ENCODE measurements at places on chromosomes 13 and 19. TPM values are rescaled to one million over a fixed set of nuclear protein-coding genes. Genes with fewer than 3 reads are reported as not detected.
A peak's percentile ranks its signal among the peaks of the same experiment; 100 is the strongest.

DNA sequence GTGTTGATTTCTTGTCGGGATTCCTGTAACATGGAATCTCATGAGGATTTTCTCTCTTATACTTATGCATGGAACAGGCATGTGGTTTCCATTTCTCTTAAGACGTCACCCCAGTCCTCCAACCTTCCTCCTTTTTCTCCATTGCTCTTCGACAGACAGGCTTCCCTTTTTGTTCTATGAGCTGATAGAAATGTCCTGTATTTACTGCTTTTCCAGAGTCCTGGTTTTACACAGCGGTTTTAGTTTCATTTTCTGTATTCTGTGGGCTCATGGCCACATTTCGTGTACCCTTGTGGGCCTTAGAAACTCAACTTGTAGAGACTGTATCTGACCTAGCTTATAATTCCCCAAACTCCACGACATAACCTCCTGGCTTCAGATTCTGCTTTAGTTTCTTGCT, 113.1 kb downstream of the PAN3 start:
- DNase-seq, result no peak
- H3K36me3 ChIP-seq, result peaks cover 2% of the 10 kb centered on the region
- no peaks in the 10 kb centered on the region for H3K27me3 ChIP-seq
- H3K27ac ChIP-seq, result no peak overlapping the region
- H3K4me3 ChIP-seq, result no peak overlapping the region

DNA sequence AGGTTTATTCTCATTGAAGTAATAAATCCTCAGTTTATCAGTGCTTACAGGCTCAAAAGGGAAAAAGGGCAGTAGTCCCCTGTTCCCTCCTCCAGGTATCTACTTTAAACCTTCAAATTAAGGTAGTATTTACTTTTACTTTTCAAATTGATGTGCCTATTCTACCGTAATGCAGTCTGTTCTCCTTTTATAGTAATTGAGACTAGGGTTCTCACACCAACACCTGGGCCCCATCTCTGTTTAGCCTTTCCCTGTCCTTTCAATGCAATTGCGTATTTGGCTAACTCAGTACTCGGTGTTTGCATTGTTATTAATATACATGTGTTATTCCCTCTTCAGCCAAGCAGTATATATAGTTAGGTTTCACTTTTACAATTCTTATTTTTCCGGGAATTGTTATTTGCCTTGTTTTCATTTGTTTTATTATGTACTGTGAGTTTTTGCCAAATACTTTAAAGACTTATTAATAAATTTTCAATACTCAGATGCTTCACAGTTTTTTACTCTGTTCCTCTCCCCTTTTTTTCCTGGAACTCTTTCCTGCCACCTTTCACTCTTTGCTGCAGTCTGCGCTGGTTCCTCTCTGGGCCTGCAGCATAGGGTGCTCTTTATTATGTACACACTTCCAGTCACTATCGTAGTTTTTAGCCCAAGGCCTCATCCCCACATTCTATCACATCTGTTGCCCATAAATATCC, 30.3 kb downstream of the USPL1 start:
- DNase-seq, result no peak
- H3K27ac ChIP-seq, result no peak overlapping the region
- no peaks in the 10 kb centered on the region for H3K4me1 ChIP-seq

- H3K4me3 ChIP-seq, result no peak overlapping the region
- peak overlapping the region; percentile 39 for H3K27ac ChIP-seq
- H3K27me3 ChIP-seq, result no peaks in the 10 kb centered on the region
- DNase-seq, result no peak
- peaks cover 2% of the 10 kb centered on the region for H3K4me1 ChIP-seq
Observed at GRCh38 chr19:11096210-11096841, 7.1 kb downstream of the LDLR start.

- no peaks in the 10 kb centered on the region for H3K27me3 ChIP-seq
- no peak overlapping the region for H3K27ac ChIP-seq
- H3K36me3 ChIP-seq, result no peaks in the 10 kb centered on the region
- no peak overlapping the region for H3K4me3 ChIP-seq
- DNase-seq, result no peak
- no peaks in the 10 kb centered on the region for H3K4me1 ChIP-seq
Observed at GRCh38 chr19:28581468-28581770, 631.5 kb downstream of the UQCRFS1 start.

DNA sequence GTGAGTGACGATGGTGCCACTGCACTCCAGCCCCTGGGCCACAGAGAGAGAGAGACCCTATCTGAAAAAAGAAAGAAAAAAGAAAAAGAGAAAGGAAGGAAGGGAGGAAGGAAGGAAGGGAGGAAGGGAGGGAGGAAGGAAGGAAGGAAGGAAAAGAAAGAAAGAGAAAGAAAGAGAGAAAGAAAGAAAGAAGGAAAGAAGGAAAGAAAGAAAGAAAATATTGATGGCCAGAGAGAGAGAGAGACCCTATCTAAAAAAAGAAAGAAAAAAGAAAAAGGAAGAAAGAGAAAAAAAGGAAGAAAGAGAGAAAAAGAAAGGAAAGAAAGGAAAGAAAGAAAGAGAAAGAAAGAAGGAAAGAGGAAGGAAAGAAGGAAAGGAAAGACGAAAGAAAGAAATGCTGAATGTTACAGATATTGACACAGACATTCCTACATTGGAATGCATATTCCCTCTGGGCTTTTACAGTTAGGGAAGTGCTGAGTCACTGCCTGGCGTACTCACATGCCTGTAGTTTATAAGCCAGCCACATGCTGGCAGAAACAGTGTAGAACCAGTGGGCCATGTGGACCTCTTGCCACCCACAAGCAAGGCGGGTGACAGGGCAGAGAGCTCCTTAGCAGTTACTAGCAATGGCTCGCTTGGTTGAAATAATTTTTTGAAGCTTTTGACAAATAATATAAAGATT, 34.6 kb upstream of the SLC46A3 start:
- no peak overlapping the region for H3K4me3 ChIP-seq
- H3K27me3 ChIP-seq, result no peaks in the 10 kb centered on the region
- peak; percentile 79 for DNase-seq
- no peaks in the 10 kb centered on the region for H3K4me1 ChIP-seq
- H3K27ac ChIP-seq, result no peak overlapping the region
- H3K36me3 ChIP-seq, result no peaks in the 10 kb centered on the region

- no peak overlapping the region for H3K4me3 ChIP-seq
- no peaks in the 10 kb centered on the region for H3K27me3 ChIP-seq
- no peaks in the 10 kb centered on the region for H3K36me3 ChIP-seq
- DNase-seq, result no peak
- H3K27ac ChIP-seq, result no peak overlapping the region
Observed at GRCh38 chr19:42695811-42696503, 44.3 kb downstream of the PSG3 start.

RYR1 gene
- 5.4 TPM for total RNA-seq

ZNF763 gene
- total RNA-seq, result 5.1 TPM

Data from aorta (tissue), 5 donors.